ENCODE measurements at places on chromosomes 6 and 20.

GRCh38 chr6:15176816-15177370 lies 69.0 kb upstream of the JARID2 start:
- no peak for DNase-seq

GRCh38 chr20:59101961-59102360 lies 59.4 kb upstream of the PRELID3B start:
- no peak for DNase-seq

GRCh38 chr20:59657459-59658046 lies 53.2 kb downstream of the PHACTR3 start:
- DNase-seq: no peak

GRCh38 chr6:6772751-6773150 lies 184.2 kb downstream of the LY86 start:
- no peak for DNase-seq

- DNase-seq: no peak
Measured at GRCh38 chr20:60857708-60858107, 394.4 kb upstream of the CDH4 start.

- no peak for DNase-seq
Measured at GRCh38 chr20:44021900-44022299, 107.2 kb downstream of the TOX2 start.

DNA sequence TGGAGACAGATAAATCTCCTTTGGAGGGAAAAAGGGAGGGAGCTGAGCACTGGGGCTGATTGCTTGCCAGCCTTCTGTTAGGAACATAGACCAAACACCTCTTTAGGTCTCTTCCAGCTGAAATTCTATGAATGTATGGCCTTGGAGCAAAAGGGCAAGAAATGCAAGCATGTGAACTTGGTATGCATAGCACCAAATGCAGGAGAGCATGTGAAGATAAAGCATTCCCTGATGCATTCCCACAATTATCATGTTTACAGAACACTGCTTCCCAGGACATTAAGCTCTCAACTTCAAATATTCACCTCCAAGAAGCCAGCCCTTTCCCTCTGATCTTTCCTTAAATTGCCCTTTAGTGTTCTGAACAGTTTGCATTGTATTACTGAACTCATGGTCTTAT lies 15.6 kb downstream of the RIPOR2 start:
- DNase-seq: no peak

- peak; percentile 71 for DNase-seq
Measured at GRCh38 chr6:83311231-83311630, 118.1 kb downstream of the RWDD2A start.

GRCh38 chr6:134233180-134233955 lies 84.5 kb downstream of the SGK1 start:
- DNase-seq: no peak

- peak; percentile 10 for DNase-seq
Measured at GRCh38 chr6:83221889-83222479, 28.8 kb downstream of the RWDD2A start.

DNA sequence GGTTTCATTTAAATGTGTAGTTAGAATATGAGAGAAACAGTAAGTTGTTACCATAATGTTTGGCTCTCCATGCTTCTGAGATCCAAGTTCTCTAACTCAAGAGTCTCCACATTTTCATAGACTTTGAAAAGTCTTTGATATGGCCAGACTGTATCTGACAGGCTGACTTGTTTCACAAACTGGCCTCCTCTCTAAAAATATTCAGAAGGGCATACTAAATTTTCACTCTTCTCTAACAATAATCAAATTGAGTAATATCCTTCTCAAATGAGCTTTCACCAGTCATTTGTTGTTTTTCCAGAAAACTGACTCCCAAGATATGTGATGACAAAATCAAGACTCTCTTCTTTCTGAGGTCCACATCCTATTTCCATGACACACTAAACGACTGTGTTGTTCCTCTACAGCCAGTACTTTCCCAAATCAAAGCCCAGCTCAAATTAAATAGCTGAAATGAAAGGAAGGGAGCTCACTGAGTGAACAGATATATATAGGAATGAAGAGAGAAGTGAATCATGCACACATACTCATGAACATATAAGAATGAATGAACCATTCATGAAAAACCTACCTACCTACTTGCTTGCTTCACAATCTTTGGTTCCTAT lies 15.1 kb downstream of the HIVEP2 start:
- peak; percentile 28 for DNase-seq

GRCh38 chr20:54793291-54793992 lies 318.0 kb downstream of the DOK5 start:
- no peak for DNase-seq

DNA sequence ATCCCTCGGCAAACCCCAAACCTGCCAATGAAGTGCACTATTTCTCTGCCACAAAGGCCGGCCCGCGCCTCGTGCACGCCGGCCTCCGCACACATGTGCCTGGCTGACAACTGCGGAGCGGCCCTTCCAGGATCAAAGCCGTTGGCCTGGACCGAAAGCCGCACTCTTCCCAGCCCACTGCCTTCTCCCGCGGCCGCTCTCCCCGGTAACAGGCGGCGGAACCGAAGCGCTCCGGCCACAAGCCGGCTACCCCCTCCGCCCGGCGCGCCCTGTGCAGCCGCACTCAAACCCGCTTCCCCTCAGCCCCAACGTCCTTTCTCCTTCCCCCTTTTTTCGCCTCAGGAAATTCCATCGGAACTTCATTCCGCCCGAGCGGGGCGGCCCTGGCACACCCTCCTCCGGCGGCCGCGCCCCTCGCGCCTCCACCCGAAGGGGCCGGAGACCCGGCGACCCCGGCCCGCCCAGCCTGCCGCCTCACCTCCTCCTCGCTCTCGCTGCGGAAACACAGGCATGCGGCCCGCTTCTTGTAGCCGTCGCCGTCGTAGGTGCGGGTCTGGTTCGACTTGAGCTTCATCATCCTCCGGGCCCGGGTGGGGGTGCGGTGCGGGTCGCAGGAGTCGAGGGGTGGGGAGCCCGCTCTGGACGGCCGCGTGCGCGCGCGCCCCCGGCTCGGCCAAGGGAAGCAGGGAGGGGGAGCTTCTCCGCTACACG lies 528 bp downstream of the NUDT3 start:
- DNase-seq: no peak

DNA sequence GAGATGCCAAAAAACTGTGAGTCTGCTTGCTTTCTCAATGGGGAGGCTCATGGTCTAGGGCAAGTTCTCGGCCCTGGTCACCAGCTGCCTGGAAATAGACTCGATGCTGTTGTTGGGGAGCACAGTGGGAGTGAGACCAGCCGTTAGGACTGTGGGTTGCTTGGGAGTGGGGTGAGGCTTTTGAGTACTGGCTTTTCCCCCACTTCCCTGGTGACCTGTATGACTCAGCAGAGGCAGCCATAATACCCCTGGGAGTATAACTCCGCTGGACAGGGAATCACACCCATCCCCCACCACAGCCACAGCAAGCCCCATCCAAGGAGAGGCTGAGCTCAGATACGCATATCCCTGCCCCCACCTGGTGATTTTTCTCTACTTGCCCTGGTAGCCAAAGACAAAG lies 48.9 kb upstream of the OGFRL1 start:
- DNase-seq: no peak

DNA sequence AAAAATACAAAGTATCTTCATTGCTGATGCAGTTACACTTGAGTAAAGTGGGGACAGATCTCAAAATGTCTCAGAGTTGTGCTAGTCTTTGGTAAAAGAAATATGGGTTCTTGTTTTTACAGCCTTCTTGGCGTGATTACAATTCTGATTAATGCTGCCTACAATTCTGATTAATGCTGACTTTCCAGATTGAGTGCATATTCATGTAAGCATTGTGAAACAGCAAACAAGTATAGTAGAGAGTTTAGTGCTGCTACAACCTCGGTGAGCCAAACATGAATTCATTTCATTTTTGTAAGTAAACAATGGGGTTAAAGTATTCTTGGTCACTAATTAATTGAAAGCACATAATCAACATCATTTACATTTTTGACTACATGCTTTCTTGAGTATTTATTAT lies at the start of gene DEFB113:
DEFB113 (minus strand) TSS at position 21 of the 400 bp plus-strand sequence; CDS start at position 21, 0 bp downstream.
- DNase-seq: no peak

DNA sequence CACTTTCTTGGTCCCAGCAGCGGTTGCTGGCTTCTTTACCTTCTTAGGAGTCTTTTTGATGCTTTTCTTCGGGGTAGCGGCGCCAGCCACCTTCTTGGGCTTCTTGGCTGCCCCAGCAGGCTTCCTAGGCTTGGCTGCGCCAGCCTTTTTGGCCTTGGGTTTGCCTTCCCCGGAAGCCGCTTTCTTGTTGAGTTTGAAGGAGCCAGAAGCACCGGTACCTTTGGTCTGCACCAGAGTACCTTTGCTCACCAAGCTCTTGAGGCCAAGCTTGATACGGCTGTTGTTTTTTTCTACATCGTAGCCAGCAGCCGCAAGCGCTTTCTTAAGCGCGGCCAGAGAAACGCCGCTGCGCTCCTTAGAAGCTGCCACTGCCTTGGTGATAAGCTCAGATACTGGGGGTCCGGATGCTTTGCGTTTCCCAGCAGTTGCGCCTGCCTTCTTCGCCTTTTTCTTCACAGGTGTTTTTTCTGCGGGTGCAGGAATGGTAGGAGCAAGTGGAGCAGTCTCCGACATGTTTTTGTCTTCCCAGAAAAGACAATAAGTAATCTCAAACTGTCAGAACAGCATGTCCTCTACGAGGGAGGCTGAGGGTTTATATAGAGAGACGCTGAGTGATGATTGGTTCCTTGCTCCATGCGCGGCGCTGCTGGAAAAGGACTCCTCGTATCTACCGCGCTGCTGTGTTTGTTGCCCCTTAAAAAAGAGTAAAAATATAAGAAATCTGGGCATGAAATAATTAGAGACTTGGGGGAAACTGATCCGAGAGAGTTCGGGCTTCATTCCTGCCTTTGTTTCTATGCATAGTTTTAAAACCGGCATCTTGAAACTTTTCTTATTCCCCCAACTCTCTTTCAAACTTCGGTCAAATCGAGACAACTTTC lies 130.3 kb upstream of the BTN3A2 start:
- DNase-seq: peak; percentile 38

DNA sequence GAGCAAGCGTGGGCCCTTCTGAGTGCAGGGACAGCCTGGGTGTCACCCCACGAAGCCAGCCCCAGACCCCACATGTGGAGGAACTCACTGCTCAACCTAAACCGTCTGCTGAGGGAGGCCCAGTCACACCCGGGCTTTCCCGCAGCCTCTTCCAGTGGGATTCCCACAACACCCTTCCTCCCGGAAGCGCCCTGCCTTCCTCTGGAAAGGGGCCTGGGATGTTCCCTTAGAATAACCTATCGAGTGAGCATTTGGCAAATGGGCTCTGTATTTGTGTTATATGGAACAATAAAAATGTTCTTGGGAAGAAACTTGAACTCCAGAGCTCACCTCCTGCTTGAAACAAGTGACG lies 100.0 kb upstream of the DUSP22 start:
- DNase-seq: no peak

- no peak for DNase-seq
Measured at GRCh38 chr6:15516378-15516777, 146.4 kb downstream of the DTNBP1 start.

DNA sequence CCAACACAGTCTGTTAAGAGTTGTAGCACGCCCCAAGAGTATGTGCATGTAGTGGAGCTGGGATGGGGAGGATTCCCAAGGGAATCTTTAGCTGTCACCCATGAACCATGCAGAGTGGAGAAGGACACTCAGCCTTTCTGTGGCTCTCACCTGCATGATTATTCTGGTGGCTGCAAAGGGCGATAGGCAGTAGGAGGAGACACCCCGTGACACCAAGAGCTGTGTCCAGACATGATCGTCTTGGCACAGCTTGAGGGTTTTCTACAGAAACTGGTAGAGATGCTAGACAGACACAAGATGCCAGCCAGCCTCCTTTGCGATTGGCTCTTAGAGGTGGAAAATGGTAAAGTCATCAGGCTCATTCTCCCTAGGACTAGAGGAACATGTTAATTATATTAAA lies 3.1 kb upstream of the CSE1L start:
- no peak for DNase-seq

- no peak for DNase-seq
Measured at GRCh38 chr6:36355819-36356218, 19.1 kb upstream of the BNIP5 start.

DNA sequence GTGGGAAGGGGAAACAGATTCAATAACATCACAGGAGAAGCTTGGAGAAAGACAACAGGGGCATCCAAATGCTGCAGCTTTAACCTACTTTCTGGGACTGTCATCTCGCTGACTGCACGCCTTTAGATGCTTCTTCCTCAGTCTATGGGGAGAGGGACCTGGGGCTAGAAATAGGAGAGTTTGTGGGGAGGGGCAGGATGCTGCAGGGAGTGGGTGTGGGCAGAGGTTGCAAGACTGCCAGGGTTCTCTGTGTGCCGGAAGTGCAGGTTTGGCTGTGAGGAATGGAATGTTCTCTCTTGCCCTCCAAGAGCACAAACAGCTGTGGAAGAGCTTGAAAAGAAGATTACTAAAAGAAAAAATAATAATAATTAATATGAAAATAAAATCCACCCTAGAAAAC lies 93.2 kb downstream of the FOXO3 start:
- no peak for DNase-seq

- no peak for DNase-seq
Measured at GRCh38 chr6:113901482-113901881, 44.3 kb downstream of the MARCKS start.

DNA sequence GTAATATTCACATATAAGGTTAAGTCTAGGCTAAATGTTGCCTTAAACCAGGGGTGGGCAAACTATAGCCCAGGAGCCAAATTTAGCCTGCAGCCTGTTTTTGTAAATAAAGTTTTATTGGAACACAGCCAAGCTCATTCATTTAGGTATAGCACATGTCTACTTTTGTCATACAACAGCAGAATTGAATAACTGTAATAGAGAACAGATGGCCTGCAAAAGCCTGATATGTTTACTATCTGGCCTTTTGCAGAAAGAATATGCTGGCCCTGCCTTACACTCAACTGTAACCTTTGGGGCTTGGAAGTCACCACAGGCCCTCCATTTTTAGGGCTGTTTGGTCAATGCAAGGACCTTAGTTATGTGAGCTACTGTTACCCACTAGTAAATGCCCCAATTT lies 17.7 kb upstream of the BCLAF1 start:
- DNase-seq: no peak

DNA sequence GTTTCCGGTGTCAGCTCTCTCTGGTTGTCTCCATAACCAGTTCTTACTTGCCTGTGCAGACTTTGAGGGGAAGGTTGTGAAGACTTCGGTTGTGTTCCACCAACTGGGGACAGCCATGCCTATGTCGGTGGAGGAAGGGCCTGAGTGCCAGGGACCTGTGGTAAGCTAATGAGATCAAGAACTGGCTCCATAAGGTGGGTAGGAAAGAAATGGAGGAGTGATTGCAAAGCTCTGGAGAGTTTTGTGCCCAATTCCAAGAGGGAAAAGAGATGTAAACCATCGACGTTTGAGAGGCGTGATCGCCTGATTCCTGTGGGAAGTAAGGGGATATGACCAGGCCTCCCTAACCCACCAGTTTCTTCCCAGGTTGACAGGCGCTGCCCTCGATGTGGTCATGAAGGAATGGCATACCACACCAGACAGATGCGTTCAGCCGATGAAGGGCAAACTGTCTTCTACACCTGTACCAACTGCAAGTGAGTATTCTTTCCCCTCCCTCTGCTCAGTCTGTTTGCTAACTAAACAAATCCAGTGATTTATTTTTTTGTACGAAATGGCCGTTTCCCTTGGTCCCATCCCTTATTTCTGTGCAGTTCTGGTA lies 893 bp downstream of the POLR1H start:
- DNase-seq: no peak

DNA sequence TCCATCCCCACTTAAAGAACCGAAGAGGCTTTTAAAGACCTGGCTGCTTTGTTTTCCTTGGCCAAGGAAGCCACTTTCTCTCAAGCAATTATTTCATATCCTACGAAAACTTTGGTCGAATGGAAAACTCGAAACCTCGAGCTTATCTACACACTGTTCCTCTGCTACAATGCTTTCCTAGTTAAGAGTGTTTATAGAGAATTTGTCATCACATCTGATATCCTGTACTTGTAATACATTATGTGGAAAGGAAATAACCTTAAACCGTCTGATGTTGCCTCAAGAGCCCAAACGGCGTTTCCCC lies 28.1 kb downstream of the TFAP2B start:
- DNase-seq: no peak
